ENCODE measurements at places on chromosomes 2 and 18.

DNA sequence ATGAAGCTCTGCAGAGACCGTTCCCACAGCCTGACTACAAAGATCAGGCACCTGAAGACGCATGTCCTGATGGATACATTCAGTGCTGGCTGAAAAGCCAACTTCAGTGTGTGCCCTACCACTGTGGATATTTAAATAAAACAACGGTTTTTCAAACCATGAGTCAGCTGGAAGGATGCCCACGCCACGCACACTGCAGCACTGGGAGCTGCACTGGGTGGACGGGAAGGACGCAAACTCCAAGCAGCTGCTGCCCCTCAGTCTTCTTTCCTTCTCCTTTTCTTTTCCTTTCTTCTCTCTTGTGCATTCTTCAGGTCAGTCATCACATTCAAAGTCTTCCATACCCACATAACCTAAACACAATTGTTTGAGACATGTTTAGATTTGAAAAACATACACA, 7.9 kb downstream of the TMEM18 start:
- DNase-seq = no peak

GRCh38 chr2:98376996-98377395, 30.7 kb downstream of the CNGA3 start:
- DNase-seq = no peak

- no peak for DNase-seq
Observed at GRCh38 chr2:69601179-69601612, 42.3 kb downstream of the AAK1 start.

- no peak for DNase-seq
Observed at GRCh38 chr2:57809230-57809629, 237.4 kb upstream of the VRK2 start.

DNA sequence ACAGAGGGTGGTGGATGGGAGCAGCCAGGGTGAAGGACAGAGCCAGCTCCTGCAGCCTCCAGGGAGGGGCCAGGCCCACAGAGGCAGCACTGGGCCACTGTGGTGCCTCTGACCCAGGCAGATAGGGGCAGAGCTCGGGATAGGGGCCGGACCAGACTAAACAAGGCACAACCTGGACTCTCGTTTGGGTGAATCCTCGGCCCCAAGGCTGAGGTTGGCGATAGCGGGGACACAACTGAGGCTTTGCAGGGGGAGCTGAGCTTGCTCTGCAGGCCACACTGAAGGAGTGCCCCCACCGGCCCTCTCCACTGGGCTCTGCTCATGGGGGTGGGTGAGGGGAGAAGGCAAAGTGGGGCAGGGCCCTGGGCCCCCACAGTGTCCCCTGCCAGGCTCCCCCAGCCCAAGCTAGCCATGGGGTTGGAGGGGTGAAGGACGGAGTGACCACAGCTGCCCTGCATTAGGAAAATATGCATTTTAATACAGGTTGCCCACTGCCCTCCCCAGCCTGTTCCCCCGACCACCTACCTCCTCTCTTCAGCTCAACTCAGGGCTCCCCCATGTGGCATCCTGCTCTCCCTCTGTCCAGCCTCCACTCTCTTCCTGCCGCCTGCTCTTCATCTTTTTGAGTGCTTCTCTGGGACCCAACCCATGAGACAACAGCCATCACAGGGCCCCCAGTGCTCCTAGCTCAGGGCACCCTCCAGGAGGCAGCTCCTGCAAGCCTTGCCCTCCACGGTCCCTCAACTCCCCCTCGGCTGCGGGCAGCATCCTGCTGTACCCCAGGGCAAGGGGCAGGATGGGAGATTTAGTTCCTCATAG, 152.8 kb downstream of the INHBB start:
- no peak for DNase-seq

DNA sequence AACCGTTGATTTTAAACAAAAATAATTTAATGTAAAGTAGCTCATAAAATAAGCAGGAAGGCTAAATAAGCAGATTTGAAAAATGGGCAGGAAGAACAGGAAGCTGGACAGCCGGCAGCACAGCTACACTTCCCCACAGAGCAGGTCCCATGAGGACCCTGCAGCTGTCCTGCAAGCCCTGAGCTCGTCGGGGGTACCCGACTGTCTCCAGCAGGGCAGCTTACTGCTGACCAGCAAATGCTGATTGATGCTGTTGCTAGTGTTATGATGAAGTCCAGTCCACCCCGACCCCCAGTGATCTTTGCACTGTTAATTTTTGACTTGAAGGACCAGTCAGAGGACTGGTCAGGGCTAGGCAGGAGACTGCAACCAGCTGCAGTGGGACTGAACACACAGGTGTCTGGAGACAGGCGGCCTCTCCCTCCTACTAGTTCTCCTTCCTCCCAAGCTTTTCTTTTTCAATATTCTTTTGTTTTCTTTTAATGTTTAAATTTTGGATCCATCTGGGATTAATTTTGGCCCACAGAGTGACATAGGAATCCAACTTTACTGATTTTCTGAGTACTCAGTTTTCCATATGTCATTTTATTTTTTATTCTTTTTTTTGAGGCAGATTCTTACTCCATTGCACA, 27.7 kb downstream of the POLE4 start:
- DNase-seq = no peak

- DNase-seq = no peak
Observed at GRCh38 chr18:39761273-39761672, 2193.8 kb upstream of the PIK3C3 start.

DNA sequence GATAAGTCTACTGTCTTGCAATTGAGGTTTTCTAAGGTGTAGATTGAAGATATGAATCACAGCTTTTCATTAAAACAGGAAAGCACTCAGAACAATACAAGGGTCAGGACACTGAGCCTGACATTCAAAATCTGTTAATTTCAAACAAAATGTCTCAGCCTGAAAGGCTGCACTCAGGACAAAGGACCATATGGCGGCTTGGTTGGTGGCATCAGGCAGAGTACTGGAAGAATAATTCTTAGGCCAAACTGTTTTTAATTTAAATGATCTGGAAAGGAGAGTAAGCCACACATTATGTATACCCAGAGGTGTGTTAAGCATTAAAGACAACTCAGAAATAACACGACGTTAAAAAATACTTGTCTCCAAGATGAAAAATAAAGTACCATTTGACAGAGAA, 85.9 kb downstream of the SKA1 start:
- DNase-seq = no peak

- no peak for DNase-seq
Observed at GRCh38 chr2:14433946-14434495, 198.5 kb upstream of the LRATD1 start.

- no peak for DNase-seq
Observed at GRCh38 chr2:159094173-159094737, 125.8 kb downstream of the TANC1 start.

GRCh38 chr2:84716564-84716963, 164.3 kb downstream of the TRABD2A start:
- no peak for DNase-seq

GRCh38 chr18:44195394-44196140, 485.1 kb upstream of the SETBP1 start:
- DNase-seq = no peak

GRCh38 chr2:158546412-158547144, 89.8 kb downstream of the PKP4 start:
- DNase-seq = no peak

DNA sequence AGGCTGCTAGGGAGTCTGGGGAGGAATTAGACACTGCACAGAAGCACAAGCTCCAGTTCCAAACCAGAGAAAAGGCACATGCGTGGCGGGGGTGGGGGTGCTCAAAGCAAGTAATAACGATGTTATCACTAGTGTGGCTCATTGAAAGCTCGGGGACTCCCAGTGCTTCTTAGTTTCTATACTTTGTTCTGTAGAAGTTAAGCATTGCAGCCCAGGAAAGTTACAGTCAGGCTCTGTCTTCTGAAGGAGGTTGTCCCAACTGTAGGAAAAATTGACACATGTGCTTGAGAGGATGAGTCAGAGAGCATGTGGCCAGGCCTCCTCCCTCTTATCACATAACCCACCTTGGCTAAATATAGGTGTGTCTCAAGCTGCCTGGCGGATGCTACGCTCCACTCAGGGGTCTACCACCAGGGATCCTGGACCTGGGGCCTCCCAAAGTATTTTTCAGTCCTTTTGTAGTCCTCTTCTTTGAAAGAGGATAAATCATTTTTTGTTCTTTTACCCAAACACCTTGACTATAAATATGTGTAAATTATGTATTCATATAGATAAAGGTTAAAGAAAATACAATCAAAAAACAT, 3.8 kb downstream of the GALNT5 start:
- DNase-seq = no peak

- no peak for DNase-seq
Observed at GRCh38 chr18:6782861-6783260, 53.3 kb downstream of the ARHGAP28 start.

GRCh38 chr2:74843899-74844298, 10.0 kb downstream of the HK2 start:
- no peak for DNase-seq

DNA sequence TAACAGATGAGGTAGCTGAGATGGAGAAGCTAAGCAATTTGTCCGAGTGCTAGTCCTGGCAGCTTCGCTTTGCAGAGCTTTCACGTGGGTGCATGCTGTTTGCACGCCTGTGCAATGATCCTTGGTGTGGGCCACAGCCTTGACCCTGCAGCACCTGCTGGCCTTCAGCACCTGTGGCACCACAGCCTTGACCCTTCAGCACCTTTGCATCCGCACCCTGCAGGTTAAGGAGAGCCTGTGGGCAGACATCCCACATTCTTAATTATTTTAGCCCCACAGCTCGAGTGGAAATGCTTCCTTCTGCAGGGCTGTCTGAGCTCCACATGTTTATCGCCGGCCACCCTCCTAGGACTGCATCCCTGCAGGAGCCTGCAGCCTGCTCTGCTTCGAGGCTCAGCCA, 19.3 kb downstream of the NCK2 start:
- no peak for DNase-seq

- DNase-seq = no peak
Observed at GRCh38 chr2:238518172-238518820, 91.6 kb downstream of the ASB1 start.

GRCh38 chr2:204881655-204882054, 336.4 kb downstream of the PARD3B start:
- no peak for DNase-seq

- no peak for DNase-seq
Observed at GRCh38 chr2:44515416-44515815, 153.7 kb downstream of the CAMKMT start.

GRCh38 chr2:191358325-191359025, 113.3 kb downstream of the MYO1B start:
- DNase-seq = no peak

DNA sequence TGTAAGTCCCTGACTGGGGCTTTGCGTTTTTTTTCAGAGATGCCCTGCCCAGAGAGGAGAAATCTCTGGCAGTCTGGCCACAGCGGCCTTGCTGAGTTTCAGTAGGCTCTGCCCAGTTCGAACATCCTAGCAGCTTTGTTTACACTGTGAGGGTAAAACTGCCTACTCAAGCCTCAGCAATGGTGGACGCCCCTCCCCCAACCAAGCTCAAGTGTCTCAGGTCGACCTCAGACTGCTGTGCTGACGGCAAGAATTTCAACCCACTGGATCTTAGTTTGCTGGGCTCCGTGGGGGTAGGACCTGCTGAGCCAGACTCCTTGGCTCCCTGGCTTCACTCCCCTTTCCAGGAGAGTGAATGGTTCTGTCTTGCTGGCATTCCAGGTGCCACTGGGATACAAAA, 31.7 kb downstream of the L3MBTL4 start:
- no peak for DNase-seq

Data from left renal cortex interstitium (tissue), 4 donors.